Heart left ventricle (tissue), 16 donors: ENCODE measurements at places on chromosomes 7 and 10. TPM values are rescaled to one million over a fixed set of nuclear protein-coding genes. Genes with fewer than 3 reads are reported as not detected.

DNA sequence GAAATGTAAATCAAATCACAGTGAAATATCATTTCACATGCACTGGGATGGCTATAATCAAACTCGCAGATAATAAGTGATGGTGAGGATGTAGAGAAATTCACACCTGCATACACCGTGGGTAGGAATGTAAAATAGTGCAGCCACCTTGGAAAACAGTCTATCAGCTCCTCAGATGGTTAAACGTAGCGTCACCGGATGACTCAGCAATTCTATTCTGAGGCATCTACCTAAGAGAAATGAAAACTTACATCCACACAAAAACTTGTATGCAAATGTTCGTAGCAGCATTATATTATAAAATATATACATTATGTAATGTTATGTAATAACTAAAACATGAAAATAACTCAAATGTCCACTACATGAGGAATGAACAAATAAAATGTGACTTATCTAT lies 38.9 kb downstream of the SH3PXD2A start:
- DNase-seq: no peak

DNA sequence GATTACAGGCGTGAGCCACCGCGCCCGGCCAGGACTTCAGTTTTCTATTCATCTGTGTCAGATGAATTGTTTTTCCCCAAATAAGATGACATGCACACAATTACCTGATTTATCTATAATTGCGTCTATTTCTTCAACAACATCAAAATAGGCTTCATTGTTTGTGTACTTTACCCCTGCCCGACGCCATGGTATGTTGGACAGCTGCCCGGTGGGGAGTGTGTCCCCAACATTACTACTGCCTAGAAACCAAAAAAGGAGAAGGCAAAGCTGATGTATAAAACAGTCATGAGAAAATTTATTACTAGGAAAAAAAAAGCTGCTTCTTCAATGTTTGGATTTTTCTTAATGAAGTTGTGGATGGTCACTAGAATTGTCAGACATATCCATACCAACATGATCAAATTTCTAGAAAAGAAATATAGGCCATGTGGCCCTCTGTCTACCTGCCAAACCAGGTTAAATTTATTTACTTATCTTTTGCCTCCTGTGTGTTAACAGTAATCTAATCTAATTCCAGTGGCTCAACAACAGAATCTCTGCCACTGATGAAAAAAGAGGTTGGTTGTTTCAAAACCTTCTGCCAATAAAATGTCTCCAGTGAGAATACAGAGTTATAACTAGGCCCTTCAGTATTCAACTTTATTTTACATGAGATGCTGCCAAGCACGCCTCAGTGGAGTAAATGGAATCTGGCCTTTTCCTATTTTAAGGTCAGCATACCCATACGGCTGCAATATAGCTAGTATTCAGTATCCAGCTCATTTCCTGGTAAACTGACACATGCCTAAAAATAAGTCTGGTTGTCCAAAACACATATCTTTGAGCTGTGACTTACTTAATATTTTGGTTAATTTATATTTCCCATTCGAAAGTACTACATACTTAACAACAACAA lies 16.5 kb downstream of the AP3M1 start:
- no peak for DNase-seq

The TMEM273 gene
- 14.7 TPM for total RNA-seq

DNA sequence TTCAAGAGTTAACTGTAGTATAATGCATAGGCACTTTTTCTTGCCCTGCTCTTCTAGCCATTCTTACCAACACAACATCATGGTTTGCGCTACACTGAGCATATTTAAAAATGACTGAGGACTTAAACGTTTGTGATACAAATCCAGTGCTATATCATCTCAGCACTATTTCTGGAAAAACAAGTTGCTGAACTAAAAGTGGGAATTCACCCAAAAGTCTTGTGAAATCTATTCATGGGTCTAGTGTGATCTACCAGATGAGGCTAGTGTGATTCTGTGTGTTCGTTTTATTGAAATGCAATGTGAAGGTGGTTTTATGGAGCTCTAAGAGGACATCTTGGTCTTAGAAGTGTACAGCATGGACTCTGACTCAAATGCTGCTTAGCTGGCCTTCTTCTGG lies 584.6 kb upstream of the POM121L12 start:
- no peak for DNase-seq

The C10orf105 gene
- not detected for total RNA-seq

The H2BK1 gene
- total RNA-seq: not detected

The SAMD9 gene
- 2.3 TPM for total RNA-seq
